ENCODE measurements at places on chromosomes 12 and 14.

DNA sequence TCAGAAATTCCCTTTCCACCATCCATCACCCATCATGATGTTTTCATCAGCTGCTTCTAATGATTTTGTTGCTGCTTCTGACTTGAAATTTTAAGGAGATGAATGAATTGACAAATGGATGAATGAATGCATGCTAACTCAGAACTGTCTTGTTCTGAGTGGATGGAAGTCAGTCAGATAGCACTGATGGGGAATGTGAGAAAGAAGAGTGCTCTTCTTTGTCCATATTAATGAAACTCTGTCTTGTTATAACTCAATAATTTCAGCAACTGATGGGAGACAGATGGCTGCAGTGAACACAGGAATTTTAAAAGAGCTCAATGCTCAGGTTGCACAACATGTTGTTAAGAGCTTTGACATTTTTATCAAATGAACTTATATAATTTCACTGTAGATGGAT is 422.0 kb downstream of the TRHDE start:
- DNase-seq = no peak

DNA sequence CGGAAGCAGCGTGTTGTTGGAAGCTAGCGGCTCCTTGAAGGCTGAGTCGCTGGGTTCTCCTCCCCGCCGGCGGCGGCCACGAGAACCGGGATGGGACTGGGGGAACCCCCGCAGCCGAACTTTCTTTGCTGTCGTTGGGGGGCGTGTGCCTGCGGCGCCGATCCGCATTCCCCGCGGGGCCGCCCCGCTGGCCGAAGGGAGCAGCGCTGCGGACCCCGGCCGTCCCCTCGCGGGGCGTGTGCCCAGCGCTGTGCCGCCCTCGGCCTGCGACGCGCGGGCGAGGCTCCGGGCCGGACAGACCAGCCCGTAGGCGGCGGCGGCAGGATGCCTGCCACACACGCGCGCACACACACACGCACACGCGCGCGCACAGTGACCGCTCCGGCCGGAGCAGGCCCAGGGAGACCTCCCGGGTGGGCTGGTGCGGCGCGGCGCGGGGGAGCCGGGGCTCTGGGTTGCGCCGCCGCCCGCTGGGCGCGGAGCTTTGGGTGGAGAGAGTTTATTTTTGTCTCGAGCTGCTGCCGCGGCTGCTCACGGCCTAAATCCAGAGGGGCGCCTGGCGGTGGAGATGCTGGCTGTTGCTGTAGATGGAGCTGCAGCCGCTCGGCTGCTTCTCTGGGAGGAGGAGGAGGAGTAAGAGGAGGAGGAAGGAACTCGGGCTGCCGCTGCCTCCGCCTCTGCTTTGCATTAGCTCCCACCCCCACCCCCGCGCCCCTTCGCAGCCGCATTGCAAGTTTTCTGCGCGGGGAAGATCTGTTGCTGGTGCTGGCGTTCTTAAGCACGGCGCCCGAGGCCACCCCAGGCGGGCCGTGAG is at the start of gene SAMD4A:
SAMD4A (plus strand) TSS at position 719 of the 814 bp plus-strand sequence. CDS start 789 bp downstream, outside the sequence.
- DNase-seq = peak; percentile 74

DNA sequence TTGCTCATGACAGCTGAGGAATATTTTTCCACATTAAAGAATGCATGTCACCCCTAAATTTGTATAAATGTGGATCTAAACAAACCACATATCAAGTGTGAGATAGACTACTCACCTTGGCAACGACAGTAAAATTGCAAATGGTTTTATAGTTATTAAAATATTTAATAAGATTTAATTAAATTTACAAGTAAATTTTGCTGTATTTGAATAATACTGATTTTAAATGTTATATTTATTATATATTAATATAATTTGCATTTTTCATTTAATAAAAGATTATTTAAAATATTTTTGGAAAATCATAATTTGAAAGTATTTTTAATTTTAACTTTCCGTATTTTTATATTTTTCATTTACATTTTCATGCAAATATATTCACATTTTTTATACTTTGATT is 53.4 kb downstream of the SERPINA3 start:
- DNase-seq = no peak

DNA sequence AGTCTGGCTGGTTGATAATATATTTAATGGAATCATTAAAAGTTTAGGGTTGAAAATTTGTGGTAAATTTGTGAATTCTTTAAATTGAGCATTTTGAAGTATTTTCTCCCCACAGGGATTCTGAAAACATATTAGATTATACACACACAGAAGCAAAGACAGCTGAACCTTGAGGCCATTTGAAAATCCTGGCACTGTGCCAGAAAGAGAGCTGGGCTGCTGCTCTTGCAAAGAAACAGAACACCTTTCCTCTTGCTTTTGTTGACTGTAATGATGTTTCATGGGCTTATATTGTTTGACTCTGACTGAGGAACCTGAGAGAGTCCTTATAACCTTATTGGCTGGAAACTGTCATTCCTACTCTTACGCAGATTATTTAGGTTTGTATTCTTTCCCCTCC is 4.8 kb downstream of the RNF34 start:
- DNase-seq = no peak

GRCh38 chr14:63867933-63868921 is 15.4 kb downstream of the SYNE2 start:
- DNase-seq = no peak

DNA sequence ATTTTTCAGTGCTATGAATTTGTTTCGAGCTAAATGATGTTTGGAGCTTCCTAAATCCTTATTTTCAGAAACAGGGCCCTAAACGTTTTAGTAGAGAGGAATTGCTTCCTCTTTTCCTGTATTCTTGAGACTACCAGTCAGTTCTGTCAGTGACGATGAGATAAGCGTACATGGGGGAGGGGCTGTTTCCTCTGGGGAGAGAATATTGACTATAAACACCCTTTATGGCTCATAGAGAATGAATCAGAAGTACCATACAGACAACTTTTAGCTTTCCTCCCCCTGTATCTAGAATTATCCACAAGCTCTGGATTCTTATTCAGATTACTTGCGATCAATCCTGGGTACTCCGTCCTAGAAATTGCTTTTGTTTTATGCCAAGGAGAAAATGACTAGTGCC is 5.1 kb downstream of the TBK1 start:
- DNase-seq = no peak

GRCh38 chr14:101060171-101060601 is 156.7 kb upstream of the RTL1 start:
- DNase-seq = no peak

- DNase-seq = no peak
These were observed 874 bp upstream of the RNU6-8 start for GRCh38 chr14:32203928-32204357.

GRCh38 chr12:98656289-98657101 is 11.4 kb downstream of the APAF1 start:
- DNase-seq = no peak

DNA sequence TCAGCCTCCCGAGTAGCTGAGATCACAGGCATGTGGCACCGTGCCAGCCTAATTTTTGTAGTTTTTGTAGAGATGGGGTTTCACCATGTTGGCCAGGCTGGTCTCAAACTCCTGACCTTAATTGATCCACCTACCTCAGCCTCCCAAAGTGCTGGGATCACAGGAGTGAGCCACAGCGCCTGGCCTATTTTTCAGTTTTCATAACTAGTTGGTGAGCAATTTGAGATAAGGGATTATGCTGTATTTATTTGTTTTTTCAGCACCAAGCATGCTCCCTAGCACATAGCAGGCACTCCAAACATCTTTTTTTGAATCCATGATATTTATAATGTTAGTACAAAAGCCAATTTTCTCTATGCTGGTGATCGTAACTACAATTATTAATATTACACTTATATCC is 541.2 kb downstream of the SNAPC1 start:
- no peak for DNase-seq

- DNase-seq = no peak
These were observed 192.6 kb downstream of the CHST11 start for GRCh38 chr12:104649217-104649824.

DNA sequence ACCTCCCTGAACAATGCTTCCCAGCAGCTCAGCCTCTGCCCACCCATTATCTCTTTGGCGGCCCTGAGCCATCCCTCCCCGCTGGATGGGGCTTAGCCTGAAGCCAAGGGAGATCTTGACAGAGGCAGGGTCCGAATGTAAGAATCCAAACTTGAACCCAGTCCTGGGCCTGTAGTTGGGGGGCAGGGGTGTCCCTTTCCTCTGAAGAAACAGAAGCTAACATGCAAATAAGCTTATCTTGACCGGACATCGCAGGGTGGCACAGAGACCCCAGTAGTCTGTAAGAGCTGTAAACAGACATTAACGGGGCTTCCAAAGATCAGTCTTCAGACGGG is 6.0 kb downstream of the DLK1 start:
- DNase-seq = no peak
